ENCODE measurements at places on chromosomes 7 and 10.

DNA sequence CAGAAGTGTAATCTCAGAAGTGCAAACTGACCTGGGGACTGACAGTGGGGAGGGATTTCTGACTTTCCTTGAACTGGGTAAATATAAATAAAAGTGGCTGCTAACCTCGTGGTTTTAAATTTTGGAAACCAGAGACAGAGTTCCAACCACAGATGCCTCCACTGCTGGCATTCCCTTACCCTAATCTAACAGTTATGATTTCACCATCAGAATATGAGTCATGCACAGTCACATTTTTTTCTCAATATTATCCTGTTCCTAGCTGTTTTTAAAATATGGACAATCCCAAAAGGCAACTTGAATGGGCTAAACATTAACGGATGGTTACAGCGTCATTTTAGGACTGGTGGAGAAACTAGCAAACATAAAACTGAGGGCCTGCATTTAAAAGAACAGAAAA is 264.3 kb upstream of the INHBA start:
- H3K27me3 ChIP-seq: no peaks in the 10 kb centered on the region
- no peaks in the 10 kb centered on the region for H3K4me1 ChIP-seq
- H3K27ac ChIP-seq: no peak overlapping the region
- no peak for DNase-seq
- H3K4me3 ChIP-seq: no peak overlapping the region

GRCh38 chr7:38317515-38317914 is 44.1 kb upstream of the TARP start:
- H3K27ac ChIP-seq: no peak overlapping the region
- H3K4me3 ChIP-seq: no peak overlapping the region
- no peaks in the 10 kb centered on the region for H3K36me3 ChIP-seq
- H3K4me1 ChIP-seq: peaks cover 8% of the 10 kb centered on the region
- H3K27me3 ChIP-seq: no peaks in the 10 kb centered on the region

DNA sequence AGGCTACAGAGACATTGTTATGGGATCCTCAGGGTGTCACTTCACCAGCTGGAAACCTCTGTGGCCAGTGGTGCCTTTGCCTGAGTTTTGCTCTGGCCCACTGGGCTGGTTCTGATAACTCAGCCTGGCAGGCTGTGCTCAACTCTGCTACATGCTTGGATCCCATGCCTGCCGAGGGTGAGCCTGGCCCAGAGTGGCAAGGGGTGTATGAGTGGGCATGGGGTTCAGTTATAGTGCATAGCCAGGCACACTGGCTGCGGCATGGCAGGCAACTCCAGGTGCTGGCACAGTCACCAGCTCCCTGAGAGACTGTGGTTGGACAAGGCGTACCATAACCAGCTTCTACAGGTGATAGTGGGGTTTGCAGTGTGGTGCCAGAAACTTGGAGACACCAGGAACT is 107.0 kb upstream of the PCDH15 start:
- DNase-seq: no peak
- no peaks in the 10 kb centered on the region for H3K4me1 ChIP-seq
- H3K27ac ChIP-seq: no peak overlapping the region

DNA sequence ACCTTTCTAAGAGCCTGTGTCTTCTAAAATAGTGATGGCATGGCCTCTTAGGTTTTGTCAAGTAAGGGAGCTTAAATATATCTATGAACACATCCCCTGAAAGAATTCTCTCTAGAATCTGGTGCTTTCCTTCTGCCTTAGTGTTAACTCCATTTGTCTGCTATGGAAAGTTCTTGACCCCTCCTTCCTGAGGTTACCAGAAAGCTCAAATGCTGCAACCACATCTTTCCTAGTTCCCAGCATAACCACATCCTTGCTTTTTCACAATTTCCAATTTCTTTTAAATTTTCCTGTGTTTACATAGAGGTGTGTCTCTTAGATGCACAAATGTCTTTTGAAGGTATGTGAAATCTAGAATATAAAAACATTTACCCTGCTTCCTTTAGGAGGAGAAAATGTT is 16.4 kb upstream of the GSDME start:
- H3K27me3 ChIP-seq: no peaks in the 10 kb centered on the region
- no peak for DNase-seq
- no peak overlapping the region for H3K4me3 ChIP-seq
- H3K27ac ChIP-seq: no peak overlapping the region
- no peaks in the 10 kb centered on the region for H3K36me3 ChIP-seq

- peaks cover 20% of the 10 kb centered on the region for H3K4me1 ChIP-seq
- H3K4me3 ChIP-seq: no peak overlapping the region
- DNase-seq: peak; percentile 65
- H3K27ac ChIP-seq: no peak overlapping the region
- no peaks in the 10 kb centered on the region for H3K36me3 ChIP-seq
These were observed 839 bp upstream of the HABP2 start for GRCh38 chr10:113552014-113552413.

DNA sequence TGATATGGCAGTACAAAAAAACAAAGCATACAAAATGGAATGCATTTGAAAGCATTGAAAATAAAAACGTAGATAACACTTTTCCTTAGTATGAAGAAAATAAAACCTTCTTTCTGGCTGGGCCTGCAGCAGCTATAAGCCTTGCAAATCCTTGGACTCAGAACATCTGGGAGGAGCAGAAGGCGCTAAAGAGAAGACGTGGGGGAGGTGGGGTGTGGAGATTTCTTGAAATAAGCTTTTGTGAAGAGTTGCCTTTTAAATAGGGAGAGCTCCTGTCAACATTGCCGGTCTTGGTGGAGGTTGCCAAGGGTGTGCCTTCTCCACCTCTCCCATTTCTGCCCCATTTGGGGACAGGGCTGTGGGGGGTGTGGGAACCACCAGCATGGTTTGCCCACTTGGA is 128.7 kb downstream of the TMEM178B start:
- H3K27me3 ChIP-seq: peaks cover 2% of the 10 kb centered on the region
- no peak overlapping the region for H3K4me3 ChIP-seq
- H3K4me1 ChIP-seq: no peaks in the 10 kb centered on the region
- H3K36me3 ChIP-seq: no peaks in the 10 kb centered on the region
- no peak overlapping the region for H3K27ac ChIP-seq
- no peak for DNase-seq

DNA sequence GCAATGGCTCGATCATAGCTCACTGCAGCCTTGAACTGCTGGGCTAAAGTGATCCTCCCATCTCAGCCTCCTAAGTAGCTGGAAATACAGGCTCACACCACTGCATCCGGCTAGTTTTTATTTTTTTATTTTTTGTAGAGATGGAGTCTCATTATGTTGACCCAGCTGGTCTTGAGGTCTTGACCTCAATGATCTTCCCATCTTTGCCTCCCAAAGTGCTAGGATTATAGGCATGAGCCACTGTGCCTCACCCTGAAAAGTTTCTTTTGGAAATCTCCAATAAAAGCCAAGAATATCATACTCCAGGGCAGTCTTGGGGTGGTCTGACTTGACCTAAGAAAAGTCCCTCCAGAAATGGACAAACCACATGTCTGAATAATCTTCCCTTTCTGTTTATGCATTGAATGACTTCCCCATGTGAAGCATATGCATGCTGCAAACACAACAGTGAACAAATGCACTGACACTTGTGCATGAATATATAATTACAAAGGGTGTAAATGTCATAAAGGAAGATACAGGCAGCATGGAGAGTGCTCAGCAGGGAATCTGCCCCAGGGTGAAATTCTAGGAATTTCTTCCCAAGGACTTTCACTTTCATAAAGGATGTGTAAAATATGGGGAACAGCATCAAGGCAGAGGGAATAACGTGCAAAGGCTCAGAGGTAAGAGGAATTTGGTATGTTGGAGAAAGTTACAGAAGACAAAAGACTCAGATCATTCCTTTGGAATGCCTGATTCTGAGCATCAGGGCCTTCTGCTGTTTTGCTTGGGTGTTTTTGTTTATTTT is 142.4 kb upstream of the LYZL1 start:
- H3K4me3 ChIP-seq: no peak overlapping the region
- DNase-seq: no peak
- H3K27ac ChIP-seq: no peak overlapping the region
- no peaks in the 10 kb centered on the region for H3K27me3 ChIP-seq
- H3K4me1 ChIP-seq: no peaks in the 10 kb centered on the region

GRCh38 chr10:96560966-96561887 is 25.6 kb downstream of the TM9SF3 start:
- no peak overlapping the region for H3K27ac ChIP-seq
- no peak for DNase-seq
- H3K4me3 ChIP-seq: no peak overlapping the region

DNA sequence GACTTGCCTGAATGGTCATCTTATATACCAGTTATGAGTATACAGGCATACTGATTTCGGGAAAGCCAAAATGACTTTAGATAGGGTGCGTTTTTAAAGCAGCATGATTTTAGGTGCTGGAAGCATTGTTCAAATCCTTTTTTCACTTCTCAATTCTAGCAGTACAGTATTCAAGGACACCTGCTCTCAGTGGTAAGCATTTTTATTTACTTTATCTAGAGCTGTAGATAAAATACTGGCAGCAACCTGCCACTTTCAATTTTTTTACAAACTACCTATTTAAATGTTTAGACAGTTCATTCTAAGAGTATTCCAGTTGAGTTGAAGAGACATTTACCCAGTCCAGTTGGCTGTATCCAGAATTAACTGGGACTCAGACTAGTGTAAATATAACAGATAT is 33.6 kb downstream of the TMEM106B start:
- H3K27me3 ChIP-seq: no peaks in the 10 kb centered on the region
- no peak for DNase-seq
- no peaks in the 10 kb centered on the region for H3K4me1 ChIP-seq
- H3K4me3 ChIP-seq: no peak overlapping the region

GRCh38 chr7:138768241-138768640 is 29.6 kb upstream of the TMEM213 start:
- no peaks in the 10 kb centered on the region for H3K4me1 ChIP-seq
- no peak for DNase-seq
- no peak overlapping the region for H3K27ac ChIP-seq
- H3K4me3 ChIP-seq: no peak overlapping the region
- no peaks in the 10 kb centered on the region for H3K36me3 ChIP-seq

DNA sequence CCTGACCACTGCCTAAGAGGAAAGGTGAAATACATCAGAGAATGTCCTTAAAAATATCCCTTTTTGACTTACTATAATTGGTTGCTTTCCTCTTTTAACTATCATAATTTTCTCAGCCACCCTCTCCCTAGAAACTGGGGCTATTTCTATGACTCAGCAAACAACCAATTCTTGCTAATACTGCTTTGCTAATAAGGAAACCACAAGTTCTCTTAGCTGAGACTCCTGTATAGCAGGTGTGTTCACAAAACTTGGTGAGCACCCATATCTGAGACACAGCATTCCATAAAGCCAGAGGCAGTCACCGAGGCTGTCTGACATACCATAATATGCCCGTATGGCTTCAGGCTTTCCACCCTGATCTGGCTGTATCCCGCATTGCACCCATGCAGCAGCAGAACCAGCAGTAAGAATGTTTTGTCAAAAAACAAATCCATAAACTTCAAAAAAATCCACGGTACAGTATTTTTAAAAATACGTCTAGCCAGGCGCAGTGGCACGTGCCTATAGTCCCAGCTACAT is 191.7 kb upstream of the C7orf33 start:
- H3K4me3 ChIP-seq: no peak overlapping the region
- peaks cover 4% of the 10 kb centered on the region for H3K27me3 ChIP-seq
- no peak overlapping the region for H3K27ac ChIP-seq
- DNase-seq: no peak

DNA sequence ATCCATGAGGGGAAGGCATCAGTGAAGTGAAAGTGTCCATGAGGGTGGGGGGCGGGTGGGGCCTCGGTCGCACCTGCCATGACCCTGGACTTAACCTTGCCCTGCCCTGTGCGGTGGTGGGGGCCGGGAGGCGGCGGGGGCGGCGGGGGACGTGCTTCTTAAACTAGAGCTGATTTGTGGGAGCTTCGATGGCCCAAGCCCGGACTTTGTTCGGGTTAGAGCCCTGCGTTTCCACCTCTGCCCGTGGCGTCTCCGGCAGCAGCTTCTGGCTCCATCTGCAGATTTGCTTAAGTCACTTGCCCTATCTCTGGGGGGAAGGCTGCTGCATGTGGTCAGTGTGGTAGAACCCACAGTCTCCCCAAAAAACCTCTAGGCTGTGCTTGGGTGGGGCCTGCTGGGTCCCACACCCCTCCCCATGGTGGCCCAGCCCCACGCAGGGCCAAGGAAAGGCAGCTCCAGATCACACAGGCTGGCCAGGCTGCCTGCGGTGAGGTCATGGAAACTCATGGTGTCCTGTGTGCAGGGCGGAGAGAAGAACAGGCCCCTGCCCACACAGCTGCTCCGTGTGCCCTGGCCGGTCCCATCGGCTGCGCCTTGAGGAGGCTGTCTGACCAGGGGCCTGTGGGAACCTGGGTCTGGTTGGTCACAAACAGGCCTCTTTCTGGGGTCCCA is 93.2 kb downstream of the INPP5A start:
- H3K4me3 ChIP-seq: no peak overlapping the region
- no peak overlapping the region for H3K27ac ChIP-seq
- no peaks in the 10 kb centered on the region for H3K4me1 ChIP-seq

DNA sequence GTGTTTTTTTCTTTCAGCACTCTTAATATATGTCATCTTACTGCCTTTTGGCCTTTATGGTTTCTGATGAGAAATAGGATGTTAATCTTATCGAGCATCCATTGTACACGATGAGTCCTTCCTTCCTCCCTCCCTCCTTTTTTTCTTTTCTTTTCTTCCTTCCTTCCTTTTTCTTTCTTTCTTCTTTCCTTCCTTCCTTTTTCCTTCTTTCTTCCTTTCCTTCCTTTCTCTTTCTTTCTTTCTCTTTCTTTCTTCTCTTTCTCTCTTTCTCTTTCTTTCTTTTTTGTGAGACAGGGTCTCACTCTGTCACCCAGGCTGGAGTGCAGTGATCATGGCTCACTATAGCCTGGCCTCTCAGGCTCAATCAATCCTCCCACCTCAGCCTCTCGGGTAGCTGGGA is 8.4 kb downstream of the RPEL1 start:
- H3K4me1 ChIP-seq: no peaks in the 10 kb centered on the region
- no peaks in the 10 kb centered on the region for H3K36me3 ChIP-seq
- no peaks in the 10 kb centered on the region for H3K27me3 ChIP-seq
- H3K27ac ChIP-seq: no peak overlapping the region
- no peak overlapping the region for H3K4me3 ChIP-seq

DNA sequence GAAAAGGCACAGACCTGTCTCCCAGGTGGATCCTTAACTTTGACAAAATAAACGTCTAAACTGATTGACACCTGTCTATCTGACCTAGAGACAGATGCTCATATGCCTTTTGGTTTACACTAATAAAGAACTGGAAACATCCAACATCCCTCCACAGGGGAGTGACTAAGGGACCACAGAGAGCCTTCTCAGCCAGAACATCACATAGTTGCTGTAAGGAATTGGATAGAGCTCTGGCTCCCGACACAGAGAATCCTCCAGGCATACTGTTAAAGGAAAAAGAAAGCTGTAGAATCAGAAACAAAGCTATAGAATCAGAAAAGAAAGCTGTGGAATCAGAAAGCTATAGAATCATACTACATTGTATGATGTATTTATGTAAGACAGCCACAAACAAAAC is 258.8 kb downstream of the STK31 start:
- H3K27me3 ChIP-seq: no peaks in the 10 kb centered on the region
- H3K27ac ChIP-seq: no peak overlapping the region
- H3K4me3 ChIP-seq: no peak overlapping the region
- no peak for DNase-seq
- H3K36me3 ChIP-seq: no peaks in the 10 kb centered on the region
- no peaks in the 10 kb centered on the region for H3K4me1 ChIP-seq

- no peaks in the 10 kb centered on the region for H3K4me1 ChIP-seq
- no peaks in the 10 kb centered on the region for H3K27me3 ChIP-seq
- H3K27ac ChIP-seq: no peak overlapping the region
- H3K4me3 ChIP-seq: no peak overlapping the region
These were observed 30.9 kb upstream of the VDAC2 start for GRCh38 chr10:75179657-75180177.

GRCh38 chr7:44973610-44974401 is 5.0 kb downstream of the MYO1G start:
- H3K36me3 ChIP-seq: no peaks in the 10 kb centered on the region
- no peak for DNase-seq
- no peak overlapping the region for H3K4me3 ChIP-seq
- H3K27me3 ChIP-seq: no peaks in the 10 kb centered on the region
- peaks cover 4% of the 10 kb centered on the region for H3K4me1 ChIP-seq

All from RWPE2 (cell line).